ENCODE measurements at places on chromosomes 12 and 14.

- no peak for DNase-seq
Measured at GRCh38 chr12:29152223-29152868, 3.3 kb downstream of the FAR2 start.

DNA sequence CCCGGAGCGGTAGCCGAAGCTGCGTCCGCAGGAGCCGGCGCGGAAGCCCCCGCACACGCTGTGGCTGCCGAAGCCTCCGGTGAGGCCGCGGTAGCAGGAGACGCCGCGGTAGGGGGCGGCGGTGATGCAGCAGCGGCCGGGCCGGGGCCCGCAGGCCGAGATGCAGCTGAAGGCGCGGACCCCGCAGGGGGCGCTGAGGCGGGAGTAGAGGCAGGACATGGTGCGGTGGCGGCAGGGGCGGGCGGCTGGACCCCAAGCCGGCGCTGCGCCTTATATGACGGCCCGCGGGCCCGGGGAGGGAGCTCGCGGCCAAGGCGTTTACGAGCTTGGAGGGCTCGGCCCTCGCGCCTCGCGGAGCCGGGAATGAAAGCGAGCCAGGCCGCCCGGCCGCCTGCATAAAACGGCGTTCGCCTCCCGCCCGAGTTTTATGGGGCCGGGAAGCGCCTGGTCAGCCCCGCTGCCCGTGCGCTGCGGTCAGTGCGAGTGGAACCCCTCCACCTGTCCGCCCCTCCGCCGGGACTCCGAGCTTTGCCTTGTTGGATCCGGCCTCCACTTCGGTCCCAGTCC, 16.0 kb upstream of the KRT86 start:
- no peak for DNase-seq

DNA sequence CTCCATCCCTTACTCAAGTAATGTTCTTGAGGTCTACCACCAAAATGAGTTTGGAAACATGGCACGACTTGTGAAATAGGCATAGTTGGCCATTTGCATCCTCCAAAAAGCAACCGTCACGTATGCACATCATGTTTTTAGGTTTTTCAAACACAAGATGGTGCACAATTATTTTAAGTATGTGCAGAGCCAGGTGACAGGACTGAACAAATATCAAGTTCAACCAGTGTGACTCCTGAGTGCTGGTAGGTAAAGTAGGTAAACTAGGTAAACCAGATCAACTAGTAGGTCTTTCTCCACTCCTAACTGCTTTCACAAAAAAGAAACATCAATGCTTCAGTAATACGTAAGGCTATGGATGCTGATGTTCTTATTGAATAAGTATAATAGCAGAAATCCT, 39.1 kb downstream of the FGD6 start:
- DNase-seq: no peak

DNA sequence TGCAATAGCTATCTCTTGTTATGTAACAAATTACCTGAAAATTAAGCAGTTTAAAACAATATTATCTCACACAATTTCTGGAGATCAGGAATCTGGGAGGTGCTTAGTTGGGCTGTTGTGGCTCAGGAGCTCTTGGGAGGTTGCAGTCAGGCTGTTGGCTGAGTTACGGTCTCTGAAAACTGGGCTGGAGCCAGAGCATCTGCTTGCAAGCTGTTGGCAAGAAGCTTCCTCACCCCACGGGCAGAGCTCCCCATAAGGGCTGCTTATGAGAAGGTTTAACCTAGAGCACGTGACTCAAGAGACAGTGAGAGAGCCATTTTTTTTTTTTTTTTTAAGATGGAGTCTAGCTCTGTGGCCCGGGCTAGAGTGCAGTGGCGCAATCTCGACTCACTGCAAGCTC, 346.8 kb downstream of the ATP23 start:
- no peak for DNase-seq

- no peak for DNase-seq
Measured at GRCh38 chr12:32117316-32117715, 10.7 kb downstream of the BICD1 start.

GRCh38 chr12:122205053-122205925, 1.8 kb downstream of the B3GNT4 start:
- DNase-seq: no peak

GRCh38 chr12:49609059-49609874, 3.8 kb upstream of the FAM186B start:
- DNase-seq: no peak

GRCh38 chr12:10968765-10969456, 17.8 kb downstream of the TAS2R50 start:
- no peak for DNase-seq

- no peak for DNase-seq
Measured at GRCh38 chr14:101155575-101155974, 252.1 kb upstream of the RTL1 start.

DNA sequence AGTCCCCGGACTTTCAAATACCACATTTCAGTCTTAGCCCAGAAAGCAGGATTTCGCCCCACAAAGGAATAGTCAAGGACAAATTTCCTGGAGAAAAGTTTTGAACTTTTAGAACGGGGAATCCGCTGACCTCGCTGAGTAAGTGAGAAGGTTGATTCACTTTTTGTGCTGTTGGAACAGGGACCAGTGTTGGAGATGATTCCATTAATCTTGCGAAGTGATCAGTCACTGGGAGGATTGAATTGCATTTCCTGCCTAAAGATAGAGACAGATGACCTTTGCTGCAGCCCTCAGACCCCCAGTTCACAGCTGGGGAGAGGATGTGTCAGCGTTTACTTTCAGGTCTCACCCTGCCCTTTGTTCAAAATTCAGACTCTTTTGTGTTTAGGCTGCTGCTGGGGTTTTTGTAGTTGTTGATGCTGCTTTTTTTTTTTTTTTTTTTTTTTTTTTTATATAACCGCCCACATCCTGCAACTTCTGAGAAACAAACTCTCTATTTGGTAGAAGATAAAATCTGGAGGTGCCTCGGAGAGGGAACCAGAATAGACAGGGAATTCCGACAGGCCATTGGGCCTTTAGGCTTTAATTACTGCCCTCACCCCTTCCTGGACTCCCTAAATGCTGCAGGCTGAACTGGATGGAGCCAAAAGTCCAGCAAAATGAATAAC, 9.8 kb upstream of the KDM2B start:
- peak; percentile 73 for DNase-seq

GRCh38 chr14:90426031-90426540, 29.3 kb downstream of the CALM1 start:
- no peak for DNase-seq

GRCh38 chr14:52840877-52841276, 49.5 kb upstream of the GNPNAT1 start:
- DNase-seq: no peak

GRCh38 chr12:113326775-113327395, 8.0 kb downstream of the SLC8B1 start:
- no peak for DNase-seq

DNA sequence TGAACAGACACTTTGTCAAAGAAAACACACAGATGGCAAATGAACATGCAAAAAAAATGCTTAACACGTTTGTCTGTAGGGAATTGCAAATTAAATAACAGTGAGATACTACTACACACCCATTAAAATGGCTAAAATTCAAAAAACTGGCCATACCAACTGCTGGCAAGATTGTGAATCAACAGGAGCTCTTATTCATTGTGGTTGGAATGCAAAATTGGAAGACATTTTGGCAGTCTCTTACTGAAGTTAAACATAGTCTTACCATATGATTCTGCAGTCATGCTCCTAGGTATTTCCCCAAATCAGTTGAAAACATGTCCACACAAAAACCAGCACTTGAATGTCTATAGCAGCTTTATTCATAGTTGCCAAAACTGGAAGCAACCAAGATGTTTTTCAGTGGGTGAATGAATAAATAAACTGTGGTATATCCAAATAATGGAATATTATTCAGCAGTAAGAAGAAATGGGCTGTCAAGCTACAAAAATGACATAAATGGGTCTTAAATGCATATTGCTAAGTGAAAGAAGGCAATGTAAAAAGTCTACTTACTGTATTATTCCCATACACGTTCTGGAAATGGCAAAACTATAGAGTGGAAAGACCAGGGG, 91.4 kb downstream of the PLEKHA5 start:
- no peak for DNase-seq
